Activated B cell treated with CpG ODN at 0.5 μM for 24 hours (primary cell): ENCODE measurements at places on chromosomes 1 and 21. TPM values are rescaled to one million over a fixed set of nuclear protein-coding genes. Genes with fewer than 3 reads are reported as not detected.

DNA sequence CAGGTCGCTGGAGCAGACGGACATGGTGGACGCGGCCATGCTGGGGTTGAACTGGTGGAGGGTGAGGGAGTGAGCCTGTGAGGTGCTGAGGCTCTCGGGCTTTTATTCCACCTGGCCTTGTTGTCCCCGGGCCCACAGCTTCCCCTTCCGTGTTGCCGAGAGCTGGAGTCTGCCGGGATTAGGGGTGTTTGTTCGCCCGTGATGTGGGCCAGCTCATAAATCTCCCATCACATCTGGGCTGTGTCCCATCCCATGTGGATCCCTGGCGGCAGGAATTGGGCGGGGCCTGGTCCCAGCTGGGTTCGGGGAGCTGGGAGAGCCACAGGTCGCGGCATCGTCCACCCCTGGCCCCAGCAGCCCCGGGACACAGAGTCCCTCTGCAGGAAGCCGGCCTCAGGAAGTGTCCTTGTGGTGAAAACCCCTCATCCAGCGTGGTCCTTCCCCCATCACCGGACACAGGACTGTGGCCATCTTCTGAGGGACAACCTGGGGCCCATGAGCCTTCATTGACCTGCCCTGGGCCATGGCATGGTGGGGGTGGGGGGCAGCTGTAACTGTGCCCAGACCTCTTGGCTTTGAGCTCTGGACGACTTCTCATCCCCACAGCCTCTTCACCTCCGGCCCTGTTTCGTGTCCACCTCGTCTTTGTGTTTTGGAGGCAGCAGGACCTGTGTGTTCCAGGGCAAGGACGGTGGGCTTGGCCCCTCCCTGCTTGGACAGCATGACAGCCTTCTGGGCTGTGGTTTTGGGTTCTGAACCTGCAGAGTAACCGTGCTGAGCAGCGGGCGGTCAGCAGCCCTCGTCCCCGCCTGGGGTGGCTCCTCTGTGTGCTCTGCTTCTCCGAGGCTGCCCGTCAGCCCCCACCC is at the start of gene KRTAP10-6:
TSS of gene KRTAP10-6 (minus strand) at position 60 of the 866 bp plus-strand sequence. CDS start at position 39, 21 bp downstream.
- DNase-seq, result no peak

GRCh38 chr1:188514917-188515316 is 1686.2 kb downstream of the PLA2G4A start:
- no peak for DNase-seq

DNA sequence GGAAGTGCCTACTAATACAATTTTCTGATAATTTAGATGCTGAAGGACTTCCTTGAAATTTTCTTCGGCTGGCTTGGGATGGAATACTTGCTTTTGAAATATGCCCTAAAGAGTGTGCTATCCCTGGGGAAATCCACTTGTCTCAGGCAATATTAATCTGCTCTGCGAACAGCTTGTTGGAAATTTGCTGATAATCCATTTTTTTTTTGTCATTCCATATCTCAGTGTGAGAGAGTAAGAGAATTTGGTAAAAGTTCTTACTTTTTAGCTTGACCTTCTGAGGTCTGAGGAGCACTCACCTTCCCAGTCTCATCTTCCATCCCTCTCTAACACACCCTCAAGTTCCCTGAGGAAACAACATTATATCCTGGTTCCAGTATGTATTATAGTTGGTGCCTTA is 36.8 kb downstream of the DNAJC6 start:
- DNase-seq, result no peak

Gene TNNI3K
- total RNA-seq, result not detected in 2 replicates

Gene DNAJC6
- 0.67 and 0.93 TPM in 2 replicates for total RNA-seq

Gene VPS26C
- total RNA-seq, result 42.5 and 45.2 TPM in 2 replicates
